ENCODE measurements at places on chromosomes 5 and 9.

DNA sequence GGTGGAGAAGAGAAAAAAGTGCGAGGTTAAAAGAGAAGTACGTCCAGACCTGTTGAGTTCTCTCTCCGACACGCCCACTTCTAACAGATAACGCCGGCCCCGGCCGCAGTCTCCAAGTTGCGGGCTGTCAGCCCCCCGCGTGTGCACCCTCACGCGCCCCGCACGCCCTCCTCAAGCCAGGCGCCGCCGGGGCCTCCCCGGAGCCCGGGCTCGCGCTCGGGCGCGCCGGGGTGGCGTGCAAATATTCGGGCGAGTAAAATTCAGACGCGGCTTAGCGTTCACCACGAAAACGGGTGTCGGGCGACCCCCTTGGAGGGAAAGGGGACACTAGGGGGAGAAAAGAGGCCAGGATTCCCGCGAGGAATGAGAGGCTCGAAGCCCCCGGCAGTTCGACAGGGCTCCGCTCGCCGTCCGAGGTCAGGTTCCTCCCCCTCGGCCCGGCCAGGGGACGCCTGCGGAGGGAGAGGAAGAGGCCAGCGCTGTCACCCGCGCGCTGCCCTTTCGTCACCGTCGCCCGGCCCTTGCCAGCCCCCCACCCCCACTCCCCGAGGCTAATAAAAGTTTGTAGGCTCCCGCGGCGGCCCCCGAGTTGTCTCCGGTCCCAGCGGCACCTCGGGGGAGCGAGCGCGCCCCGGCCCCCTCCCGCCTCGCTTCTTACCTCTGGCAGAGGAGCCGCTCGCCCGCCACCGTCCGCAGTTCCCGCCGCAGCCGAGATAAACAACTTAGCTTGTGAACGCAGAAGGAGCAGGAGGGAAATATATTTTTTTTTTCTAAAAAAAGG is 743 bp downstream of the NR3C1 start:
- peak; percentile 71 for DNase-seq

GRCh38 chr5:179802950-179803562 is 3.6 kb downstream of the MGAT4B start:
- DNase-seq, result no peak

DNA sequence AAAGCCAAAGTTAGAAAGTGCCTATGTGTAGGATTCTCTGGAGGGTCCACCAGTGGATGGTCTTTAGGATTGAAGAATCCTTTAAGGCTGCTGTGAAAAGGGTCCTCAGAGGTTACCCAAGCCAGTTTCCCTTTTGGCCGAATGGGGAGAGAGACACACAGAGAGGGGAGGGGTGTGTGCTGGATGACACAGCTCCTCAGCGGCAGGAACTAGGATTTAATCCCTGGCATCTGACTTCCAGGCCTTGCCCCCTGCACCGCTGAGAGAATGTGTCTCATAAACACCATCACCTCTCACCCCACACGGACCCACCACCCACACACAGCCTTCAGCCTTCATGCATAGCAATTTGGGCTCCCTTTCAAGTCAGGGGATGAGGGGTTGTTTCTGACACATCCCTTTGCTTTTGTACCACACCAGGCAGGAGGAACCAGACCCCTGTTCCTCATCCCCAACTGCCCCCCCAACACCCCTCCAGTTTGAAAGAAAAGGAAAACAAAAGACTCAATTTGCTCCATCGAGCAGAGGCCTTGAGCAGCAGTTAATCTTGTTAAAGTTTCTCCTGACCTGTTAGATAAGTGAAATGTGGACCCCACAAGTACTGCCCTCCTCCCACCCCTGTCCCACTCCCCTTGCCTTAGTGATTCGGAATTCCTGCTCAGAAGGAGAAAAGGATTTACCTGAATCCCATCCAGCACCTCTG is 4.0 kb downstream of the PAPPA start:
- DNase-seq, result no peak

DNA sequence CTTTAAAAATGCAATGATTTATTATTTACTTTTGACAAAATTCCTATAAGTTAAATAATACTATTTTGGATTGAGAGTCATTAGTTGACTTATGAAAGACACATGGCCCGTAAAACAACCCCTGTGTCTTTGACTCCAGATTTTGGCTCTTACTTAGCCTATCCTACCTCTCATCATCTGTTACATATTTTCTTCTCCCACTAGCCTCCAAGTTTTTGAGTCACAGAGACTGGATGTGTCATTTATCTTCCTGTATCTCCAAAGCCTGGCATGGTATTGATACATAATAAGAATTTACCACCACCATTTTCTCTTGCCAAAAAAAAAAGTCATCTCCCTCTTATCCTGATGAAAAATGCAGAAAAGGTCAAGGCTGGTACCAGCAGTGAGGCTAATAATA is 99.9 kb downstream of the GABRB2 start:
- no peak for DNase-seq

- no peak for DNase-seq
These were observed 18.9 kb upstream of the TMEM250 start for GRCh38 chr9:136137321-136138265.

- no peak for DNase-seq
These were observed 585.5 kb downstream of the ISL1 start for GRCh38 chr5:51968756-51969155.

GRCh38 chr9:134770972-134771971 is 109.3 kb upstream of the FCN2 start:
- DNase-seq, result no peak

GRCh38 chr5:131545845-131546244 is 89.2 kb downstream of the RAPGEF6 start:
- no peak for DNase-seq

DNA sequence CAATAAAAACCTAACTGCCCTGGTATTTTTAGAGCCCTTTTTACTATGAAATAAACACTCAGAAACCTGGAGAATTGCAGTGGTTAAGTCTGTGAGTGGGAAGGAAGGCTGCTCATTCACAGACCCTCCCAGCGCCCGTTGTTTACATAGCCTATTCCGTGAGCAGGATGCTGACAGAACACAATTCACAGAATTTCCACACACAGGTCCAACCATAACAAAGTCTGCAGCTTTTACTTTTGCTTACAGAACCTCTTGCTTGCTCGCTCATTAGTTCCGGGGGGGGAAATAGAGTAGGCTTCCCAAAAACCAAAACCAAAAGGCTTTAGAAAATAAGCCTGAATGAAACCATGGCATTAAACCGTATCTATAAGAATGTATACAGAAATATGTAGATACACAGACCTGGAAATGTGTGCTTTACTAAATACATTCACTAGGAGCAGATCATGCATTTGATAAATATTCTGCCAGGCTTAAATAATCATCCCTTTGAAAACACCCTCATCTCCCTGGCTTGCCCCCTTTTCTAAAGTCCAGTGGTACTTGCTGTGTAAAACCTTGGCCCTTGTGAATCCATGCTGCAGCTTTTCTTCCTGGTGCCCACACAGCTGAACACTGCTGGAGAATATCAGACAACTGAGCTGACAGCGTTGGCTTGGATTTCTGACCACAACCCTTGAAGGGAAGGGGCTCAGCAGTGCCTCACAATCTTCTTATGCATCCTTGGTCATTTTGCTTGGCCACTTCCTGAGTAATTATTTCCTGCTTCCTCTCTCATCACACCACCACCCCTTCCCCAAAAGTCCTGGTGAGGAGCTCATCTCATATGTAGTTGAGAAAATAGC is 128.0 kb downstream of the FANCC start:
- DNase-seq, result no peak

DNA sequence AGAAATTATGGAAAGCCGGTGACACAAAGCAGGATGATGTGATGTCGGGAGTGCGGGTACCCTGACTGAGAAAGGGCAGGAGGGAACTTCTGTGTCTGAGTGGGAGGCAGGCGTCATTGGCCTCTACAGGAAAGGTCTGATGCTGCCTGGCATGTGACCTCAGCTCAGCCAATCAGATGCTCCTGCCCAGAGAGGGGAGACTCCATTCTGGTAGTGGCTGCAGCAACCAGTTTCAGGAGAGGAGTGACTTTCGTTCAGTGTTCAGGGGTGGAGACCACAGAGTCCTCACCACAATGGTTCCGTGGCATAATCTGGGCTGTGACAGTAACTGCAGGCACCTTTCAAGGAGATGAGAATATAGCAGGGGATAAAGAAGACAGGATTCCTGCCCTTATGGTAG is 6.7 kb upstream of the SFXN1 start:
- DNase-seq, result no peak

DNA sequence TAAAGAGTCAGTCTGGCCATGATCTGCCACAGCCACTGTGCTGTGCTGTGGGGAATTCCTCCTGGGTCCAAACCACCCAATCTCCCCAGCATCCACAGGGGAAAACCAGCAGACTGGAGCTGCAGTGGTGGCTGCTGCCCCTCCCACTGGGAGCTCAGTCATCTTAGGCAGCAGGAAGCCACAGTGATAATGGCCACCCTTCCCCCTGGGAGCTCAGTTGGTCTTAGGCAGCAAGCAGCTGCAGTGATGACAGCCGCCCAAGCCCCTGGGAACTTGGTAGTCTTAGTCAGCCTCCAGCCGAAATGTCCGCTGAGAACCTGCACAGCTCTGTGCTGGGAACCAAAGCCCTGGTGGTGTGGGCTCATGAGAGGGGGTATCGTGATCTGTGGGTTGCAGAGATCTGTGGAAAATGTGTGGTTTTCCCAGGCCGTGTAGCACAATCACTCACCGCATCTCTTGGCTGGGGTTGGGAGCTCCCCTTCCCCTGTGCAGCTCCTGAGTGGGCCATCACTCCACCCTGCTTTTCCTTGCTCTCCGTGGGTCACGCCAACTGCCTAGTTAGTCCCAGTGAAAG is 38.4 kb upstream of the SMIM15 start:
- no peak for DNase-seq

DNA sequence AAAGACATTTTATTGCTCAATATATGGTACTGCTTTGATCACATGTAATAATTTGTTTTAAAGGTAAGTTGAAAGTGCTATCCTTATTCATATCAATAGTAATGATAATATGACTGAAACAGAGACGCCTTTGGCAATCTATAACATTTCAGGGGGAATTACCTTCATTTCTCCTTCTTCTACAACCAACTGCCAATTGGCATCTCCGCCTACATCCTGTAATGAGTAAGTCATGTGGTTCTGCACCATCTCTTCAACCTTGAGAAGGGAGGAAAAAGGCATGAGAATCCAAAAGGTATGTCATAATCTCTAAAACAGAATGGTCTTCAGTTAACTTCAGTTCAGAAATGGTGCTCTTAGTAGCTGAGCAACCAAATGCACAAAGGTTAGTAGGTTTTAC is 52.4 kb downstream of the HMGCR start:
- no peak for DNase-seq

GRCh38 chr5:97149709-97150108 is 7.3 kb upstream of the LIX1 start:
- no peak for DNase-seq

GRCh38 chr5:35804201-35804653 is 52.5 kb upstream of the IL7R start:
- DNase-seq, result no peak

- DNase-seq, result no peak
These were observed 61.5 kb downstream of the RAB14 start for GRCh38 chr9:121140162-121140561.

GRCh38 chr9:2560180-2560579 is 61.4 kb upstream of the VLDLR start:
- no peak for DNase-seq

GRCh38 chr5:134547579-134547978 is 22.1 kb downstream of the JADE2 start:
- no peak for DNase-seq

GRCh38 chr9:81844131-81844567 is 84.1 kb upstream of the SPATA31D4 start:
- no peak for DNase-seq

- DNase-seq, result no peak
These were observed 26.3 kb upstream of the GABRP start for GRCh38 chr5:170757182-170757601.

DNA sequence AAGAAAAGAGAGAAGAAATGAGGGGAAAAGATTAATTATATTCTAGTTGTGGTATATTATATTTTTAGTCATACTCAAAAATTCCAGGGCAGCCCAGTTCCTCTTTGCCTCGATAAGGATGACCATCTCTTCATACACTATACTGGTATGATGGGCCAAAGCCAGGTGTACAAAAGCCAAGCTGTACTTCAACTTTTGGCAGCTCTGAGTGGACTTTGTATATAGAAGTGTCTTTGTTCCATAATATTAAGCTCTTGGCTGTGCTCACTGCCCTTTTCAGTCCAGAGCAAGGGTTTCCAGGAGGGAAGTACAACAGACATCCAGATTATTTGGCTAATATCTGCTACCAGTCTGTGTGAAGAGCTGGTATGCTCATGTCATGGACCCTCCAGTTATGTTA is 934.3 kb upstream of the CDH10 start:
- no peak for DNase-seq

GRCh38 chr9:122904466-122904822 is 715 bp downstream of the RC3H2 start:
- no peak for DNase-seq

DNA sequence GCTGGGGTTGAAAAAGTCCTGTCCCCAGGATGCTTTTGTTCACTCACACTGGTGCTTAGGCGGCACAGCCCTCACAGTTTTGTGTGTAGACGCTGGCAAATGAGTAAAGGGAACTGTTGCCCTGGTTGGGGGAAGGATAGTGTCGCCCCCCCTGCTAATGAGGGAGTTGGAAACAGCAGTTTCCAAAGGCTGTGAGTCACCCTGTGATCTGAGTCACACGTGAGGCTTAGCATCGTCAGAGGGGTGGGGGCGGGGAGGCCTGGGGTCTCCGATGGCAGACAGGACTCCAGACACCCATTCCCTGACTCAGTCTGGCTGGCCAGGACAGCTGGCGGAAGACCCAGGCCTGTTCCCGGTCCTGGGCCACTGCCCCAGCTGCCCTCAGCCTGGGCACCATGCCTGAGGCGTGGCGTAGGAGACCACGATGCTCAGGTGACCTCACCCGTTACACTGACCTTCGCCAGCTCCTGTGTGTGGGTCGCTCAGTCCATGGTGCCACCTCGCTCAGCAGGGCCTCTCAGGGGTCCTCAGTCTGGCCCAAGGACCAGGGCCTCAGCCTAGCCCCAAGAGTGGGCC is 2.9 kb downstream of the DNAJB5 start:
- no peak for DNase-seq

DNA sequence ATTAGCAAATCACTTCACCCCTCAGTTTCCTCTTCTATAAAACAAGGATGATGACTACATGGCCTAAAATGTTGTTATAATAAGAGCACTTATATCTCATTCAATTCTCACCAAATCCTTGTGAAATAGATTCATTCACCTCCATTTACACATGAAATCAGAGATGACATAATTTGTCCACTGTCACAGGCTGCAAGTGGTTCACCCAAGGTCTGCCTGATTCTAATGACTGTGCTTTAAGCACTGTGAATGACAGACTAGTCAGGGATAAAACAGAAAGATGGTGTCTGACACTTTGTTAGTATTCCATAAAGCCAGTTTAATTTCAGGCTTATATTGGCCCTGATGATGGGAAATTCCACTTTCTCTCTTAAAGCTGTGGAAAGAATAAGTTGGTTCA is 209.5 kb downstream of the MAPKAP1 start:
- DNase-seq, result no peak

GRCh38 chr9:33452828-33453271 is 5.5 kb upstream of the AQP3 start:
- DNase-seq, result no peak

DNA sequence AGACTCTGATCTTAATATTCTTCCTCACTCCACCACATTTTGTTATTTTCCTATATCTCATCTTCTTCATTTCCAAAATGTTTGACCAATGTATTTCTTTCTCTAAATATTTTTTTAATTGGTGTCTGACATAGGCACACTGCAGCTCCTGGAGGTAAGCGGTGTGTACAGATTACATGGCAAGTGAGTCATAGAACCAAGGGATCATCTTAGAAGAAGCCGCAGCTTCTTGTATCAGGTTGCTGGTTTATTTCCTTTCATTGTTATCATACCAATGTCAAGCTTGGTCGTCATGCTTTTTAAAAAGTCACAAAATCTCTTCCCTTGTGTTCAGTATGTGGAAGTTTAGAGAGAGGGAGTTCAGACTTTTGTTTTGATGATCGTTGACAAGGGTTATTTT is 526.1 kb upstream of the CDH18 start:
- DNase-seq, result no peak

Measured in caudate nucleus (tissue), 63 donors.